ENCODE measurements at places on chromosomes 2 and 18.

DNA sequence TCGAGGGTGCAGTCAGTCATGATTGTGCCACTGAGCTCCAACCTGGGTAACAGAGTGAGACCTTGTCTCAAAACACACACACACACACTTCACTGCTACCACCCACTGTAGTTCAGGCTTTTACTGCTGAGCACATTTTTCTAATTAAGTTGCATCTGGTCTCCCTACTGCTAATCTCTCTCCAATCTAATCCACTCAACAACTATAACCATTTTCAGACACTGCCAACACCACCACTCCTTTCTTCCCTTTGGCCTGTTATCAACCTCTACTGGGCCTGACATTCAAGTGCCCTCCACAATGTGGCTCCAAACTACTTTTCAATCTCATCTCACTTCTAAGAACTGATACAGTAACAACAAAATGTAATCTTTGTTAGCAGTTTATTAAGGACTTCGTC lies 44.8 kb downstream of the RMP24 start:
- DNase-seq, result no peak

DNA sequence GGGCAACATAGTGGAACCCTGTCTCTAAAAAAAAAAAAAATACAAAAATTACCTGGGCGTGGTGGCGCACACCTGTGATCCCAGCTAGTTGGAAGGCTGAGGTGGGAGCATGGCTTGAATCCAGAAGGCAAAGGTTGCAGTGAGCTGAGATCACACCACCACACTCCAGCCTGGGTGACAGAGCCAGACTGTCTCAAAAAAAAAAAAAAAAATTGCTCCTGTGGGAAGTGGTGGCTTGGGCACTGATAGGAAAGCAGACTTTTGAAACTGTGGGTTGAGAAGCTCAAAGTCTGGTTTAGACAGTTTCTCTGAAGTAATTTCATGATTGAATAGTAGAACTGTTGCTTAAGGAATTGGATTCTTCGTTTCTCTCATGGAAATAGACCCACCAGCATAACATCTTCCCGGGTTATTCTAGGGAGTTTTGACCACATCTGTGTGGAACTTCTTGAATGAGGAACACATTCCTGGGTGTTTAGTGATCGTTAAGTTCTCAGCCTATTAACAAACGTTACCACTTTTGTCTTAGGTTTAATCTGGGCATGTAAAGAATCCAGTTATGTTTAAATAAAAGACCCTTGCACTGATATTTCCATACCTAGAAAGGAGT lies 33.5 kb downstream of the GRHL1 start:
- no peak for DNase-seq

GRCh38 chr2:49248506-49248905 lies 94.2 kb upstream of the FSHR start:
- no peak for DNase-seq

GRCh38 chr2:151197184-151198108 lies 64.2 kb downstream of the RBM43 start:
- DNase-seq, result no peak

GRCh38 chr2:222730366-222730999 lies 59.0 kb downstream of the MOGAT1 start:
- DNase-seq, result no peak

DNA sequence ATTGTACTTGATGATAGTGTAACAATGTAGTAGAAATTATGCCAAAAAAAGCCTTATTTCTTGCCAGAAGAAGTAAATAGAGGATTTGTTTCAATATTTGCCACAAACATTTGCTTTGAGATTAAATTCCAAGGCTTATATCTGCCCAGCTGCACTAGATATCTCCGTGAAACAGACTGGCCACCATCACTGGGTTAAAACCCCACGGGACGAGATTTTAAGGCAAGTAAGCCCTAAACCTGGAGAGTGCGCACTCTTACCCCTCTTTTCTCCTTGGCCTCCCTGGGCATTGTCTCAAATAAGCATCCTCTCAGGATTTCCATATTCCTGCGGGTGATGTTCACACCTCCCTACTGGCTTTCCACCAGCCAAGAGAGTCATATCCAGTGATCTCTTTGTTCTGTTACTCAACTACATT lies 334.4 kb downstream of the AGPS start:
- DNase-seq, result no peak

DNA sequence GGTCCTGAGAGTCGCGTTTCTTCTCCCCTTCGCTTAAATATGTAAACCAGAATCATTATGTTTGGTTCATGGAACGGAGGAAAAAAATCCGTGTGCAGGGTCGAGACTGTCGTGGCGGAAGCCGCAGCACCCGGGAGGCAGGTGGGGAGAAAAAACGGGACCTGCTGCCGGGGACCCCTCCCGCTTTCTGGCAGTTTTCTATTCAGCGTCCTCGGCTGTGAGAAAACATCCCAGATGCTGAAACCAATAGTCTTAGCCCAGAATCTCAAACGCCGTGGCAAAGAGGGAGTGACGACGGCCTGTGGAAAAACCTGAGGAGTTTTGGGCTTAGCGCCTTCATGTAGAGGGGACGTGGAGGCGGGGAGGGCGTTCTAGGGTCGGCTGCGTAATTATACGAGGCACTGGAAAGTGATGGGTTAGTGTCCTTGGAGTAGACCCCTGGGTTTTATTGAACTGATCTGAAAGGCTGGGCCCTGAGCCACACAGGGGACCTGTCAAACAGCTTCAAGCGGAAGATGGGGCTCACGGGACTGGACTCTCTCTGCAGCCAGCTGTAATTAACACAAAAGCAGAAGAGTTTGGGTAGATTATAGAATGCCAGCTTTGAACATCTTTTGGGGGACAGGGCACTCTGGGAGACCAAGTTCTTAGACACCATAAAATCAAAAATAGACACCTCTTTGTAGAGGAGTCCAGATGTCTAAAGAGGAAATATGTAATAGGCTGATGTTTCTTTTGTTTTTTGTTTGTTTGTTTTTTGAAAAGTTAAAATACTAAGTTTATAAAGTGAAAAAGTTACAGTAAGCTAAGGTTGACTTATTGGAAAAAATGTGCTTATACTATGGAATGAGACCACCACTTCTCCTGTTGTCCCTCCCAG lies 834 bp upstream of the BUB1 start:
- DNase-seq, result no peak

GRCh38 chr2:54568876-54569321 lies 112.8 kb downstream of the SPTBN1 start:
- no peak for DNase-seq

DNA sequence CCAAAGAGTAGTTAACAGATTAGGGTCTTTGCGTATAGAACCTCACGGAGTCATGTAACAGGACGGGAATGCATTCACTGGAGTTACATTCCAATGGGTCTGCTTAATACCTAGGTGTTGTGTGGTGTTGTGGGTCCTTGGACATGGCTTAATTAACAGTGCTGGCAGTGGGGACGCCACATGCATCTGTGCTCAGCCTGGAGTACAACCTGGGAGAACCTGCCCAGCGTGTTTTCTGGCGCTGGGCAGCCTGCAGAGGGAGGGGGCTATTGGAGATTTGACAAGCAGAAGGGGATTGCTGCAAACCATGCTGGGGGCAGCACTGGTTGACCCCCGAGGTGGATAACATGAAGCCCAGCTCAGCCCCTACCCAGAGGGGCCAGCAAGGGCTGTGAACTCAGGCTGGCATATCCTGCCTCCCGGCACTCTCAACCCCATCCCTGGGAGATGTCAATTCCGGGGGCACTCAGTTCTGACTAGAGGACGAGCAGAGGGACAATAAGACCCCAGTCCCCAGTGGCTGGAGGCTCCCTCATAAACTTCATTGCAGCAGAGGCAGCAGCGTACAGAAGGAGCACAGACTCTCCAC lies 29.3 kb upstream of the COPS8 start:
- DNase-seq, result no peak

- no peak for DNase-seq
Measured at GRCh38 chr2:37738266-37738885, 66.9 kb upstream of the CDC42EP3 start.

DNA sequence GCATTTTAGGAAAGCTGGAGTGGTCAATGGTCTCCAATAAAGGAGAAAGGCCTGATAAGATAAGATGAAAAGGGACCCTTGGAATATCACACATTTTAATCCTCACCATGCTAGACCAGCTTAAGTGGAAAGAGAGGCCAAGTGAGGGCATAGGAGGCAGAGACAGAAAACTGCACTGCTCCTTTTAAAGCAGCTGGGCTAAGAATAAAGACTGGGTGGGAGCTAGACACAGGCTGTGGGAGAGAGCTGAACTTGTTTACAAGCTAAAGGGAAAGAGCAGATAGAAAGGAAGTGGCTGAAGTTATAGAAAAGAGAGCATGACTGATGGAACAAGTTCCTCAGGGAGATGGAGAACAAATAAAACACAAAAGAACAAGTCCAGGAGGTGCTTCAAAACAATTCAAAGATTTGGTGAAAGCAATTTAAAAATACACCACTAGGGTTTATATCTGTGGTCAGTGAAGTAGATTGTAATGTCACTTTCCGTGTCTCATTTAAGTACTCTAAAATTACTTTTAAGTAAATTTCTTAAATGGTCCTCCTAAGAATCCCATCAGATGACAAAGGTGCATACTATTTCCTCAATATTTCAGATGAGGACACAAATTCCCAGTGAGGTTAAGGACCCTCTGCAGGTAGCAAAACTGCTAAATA lies 7.5 kb downstream of the COL5A2 start:
- DNase-seq, result no peak

GRCh38 chr2:207534417-207534816 lies 4.7 kb downstream of the CREB1 start:
- DNase-seq, result no peak

DNA sequence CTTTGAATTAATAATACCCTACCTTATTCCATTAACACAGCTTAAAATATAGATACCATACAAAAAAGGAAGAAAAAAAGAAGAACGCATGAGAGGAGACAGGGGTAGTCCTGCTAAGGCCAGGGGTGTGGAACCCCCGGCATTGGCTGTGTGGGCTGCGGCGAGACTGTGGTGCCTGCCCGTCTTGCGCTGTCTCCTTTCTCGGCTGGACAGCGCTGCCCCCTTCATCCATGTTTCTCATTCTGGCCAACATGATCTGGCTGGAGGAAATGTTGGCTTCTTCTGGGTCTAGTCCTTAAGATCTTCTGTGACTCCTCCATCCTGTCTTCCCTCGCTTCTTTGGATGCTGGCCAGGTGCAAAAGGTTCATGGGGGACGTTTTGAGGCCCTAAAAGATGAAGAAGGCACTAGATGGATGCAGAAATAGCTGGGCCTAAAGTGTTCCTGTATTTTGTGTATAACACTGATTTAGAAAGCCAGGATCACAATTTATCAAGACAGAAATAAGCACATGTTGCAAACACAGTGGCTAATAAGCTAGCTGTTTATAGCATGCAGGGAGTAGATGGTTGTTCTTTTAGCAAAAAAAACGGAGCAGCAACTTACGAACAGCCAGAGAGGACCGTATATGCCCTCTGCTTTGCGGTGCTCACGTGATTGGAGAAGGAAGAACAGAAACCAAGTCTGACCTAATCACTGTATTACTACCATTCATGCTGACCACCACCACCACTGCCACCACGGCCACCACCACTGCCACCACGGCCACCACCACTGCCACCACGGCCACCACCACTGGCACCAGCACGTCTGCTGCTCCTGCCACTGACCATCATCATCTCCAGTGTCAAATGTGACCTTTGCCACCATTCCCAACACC lies 71.7 kb upstream of the ASB18 start:
- no peak for DNase-seq

DNA sequence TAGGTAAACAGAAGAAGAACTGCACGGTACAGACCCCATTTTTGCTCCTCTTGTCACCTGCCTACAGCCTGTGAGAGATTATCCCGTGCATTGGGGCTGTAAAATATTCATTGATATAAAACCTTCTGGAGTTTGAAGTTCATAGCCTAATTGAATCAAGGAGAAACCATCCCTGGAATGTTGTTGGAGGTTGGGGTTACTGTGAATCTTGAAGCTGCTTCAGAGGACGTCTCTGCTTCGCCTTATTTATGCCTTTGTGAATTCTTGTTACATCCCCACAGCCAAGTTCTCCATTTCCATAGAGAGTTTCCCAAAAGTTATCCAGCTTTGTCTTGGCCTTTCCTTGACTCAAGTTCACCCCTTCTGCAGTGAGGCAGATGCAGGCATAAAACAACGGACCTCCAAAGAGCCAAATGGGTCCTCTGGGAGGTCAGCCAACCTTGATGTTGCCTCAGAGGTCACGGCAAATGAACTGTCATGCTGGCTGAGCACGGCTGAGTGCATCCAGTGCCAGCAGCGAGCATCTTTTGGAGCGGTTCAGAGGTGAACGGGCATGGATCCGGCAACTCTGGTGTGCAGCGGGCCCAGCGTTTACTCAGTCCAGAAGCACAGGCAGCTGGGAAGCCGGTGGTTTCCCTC lies 317.6 kb downstream of the PRKCE start:
- DNase-seq, result no peak

DNA sequence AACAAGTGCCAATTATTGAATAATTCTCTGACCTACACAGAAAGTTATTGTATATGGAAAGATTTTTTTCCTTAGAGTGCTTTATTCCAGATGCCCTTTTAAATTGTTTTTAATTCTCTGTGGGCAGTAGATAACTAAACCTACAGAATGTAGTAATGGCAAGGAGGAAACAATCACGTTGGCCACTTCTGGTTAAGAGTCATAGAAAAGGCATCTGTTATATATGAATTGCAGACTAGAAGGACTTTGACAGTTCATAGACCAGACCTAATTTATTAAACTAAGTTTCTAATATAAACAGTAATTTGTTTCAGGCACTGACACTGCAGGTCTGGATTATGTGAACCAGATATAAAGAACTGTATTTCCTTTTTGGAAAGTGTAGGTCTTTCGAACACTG lies 607.5 kb downstream of the PLCL1 start:
- DNase-seq, result no peak

DNA sequence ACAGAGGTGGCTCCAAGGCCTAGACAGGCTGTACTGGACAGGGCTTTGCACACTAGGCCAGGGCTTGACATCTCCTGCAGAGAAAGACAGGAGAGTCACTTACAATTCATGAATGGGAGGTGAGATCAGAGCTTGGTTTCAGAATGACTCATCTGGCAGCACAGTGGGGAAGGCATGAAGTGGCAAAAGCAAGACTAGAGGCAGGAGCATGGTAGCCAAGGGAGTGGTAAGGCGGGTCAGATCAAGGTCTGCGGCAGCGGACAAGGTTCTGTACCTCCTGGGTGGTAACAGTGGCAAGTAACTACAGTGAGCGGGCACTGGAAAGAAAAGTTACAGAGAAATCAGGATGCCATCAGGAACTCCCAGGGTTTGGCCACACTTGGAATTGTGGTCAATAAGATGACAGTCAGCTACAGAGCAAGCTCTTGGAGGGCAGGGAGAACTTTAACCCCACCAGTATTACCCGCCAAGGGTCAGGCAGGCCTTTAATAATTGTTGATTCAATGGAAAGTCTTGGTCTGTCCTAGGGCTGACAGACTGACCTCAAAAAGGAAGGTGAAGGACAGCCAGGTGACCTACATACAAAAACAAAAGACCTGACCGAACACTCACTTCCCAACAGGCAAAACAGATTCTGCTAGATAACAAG lies 5.7 kb downstream of the MCFD2 start:
- no peak for DNase-seq

Measured in stimulated activated CD8-positive, alpha-beta memory T cell treated with anti-CD3 and anti-CD28 coated beads, Interleukin-4, amount 100 ng/mL, for 1 hour (primary cell).